ENCODE measurements at places on chromosomes 16 and 17.

GRCh38 chr17:82545071-82545462 is 25.5 kb downstream of the FOXK2 start:
- no peak for DNase-seq

- no peak for DNase-seq
Observed at GRCh38 chr16:75798714-75799113, 72.4 kb upstream of the CPHXL start.

GRCh38 chr17:32483451-32484019 is 3.3 kb upstream of the CDK5R1 start:
- peak; percentile 62 for DNase-seq

- DNase-seq: peak; percentile 57
Observed at GRCh38 chr17:44587339-44587738, 30.1 kb downstream of the FZD2 start.

DNA sequence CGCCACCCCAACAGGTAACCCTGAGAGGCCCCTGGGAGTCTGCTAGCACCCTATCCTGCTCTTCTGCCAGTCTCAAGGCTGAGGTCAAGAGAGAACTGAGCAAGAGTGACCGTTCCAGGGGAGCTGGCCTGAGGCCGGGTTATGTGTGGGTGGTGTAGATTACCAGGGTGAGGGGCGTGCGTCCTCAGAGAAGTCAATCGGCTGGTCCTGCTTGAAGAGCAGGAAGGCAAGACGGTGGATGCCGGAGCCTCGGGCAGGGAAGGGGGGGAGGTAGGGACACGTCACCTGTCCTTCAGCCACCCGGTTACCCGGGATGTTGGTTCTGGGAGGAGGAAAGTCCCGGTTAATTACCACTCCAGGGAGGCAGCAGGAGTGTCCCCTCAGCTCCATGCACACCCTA is 2.6 kb upstream of the TRIM65 start:
- no peak for DNase-seq

DNA sequence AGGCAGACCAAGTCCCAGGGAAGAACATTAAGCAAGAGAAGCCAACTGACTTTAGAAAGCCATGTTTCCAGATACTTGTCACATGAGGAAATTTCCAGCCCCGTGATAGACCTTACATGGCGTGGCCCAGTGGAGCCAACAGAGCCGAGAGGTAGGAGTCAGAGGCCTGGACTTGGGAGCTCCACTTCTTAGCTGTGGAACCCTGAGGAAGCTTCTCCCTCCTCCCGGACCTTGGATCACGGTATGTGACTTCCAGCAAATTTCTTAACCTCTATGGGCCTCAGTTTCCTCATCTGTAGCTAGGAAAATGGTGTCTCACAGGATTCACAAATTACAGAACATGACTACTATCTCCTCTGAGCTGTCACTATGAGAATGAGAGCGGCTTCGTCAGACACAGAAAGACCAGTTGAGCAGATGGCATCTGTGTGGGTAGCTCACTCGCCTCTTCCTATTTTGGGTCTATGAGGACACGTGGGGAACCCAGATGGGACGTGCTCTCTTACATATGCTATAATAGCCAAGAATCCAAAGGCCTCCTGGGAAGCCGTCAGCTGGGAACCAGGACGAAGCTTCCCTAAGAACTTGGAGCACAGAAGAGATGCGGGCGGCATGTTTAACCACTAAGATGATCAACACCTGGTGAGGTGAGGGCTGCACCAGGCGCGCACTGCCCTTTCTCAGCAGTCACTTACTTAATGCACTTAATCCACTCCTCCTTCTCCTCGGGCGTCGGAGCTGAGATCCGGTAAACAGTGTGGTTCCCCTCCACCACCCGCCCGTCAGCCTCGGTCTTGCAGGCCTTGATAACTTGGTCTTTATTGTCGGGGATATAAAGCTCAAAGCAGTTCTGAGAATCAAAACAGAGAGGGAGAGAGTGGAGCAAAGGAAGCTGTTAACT is 102.3 kb downstream of the CYTH1 start:
- DNase-seq: no peak

- no peak for DNase-seq
Observed at GRCh38 chr17:72432143-72432621, 311.4 kb downstream of the SOX9 start.

GRCh38 chr16:85447693-85448313 is 165.3 kb upstream of the GSE1 start:
- DNase-seq: no peak

GRCh38 chr17:6843241-6843880 is 11.8 kb upstream of the TEKT1 start:
- DNase-seq: peak; percentile 9

- no peak for DNase-seq
Observed at GRCh38 chr17:65434878-65435277, 126.6 kb downstream of the AXIN2 start.

GRCh38 chr17:12034538-12034937 is 13.9 kb downstream of the MAP2K4 start:
- no peak for DNase-seq

- DNase-seq: no peak
Observed at GRCh38 chr16:1579214-1579613, 32.7 kb downstream of the IFT140 start.
